GM19239 (cell line): ENCODE measurements at places on chromosomes 7 and 10.

GRCh38 chr7:7212612-7213011, 30.3 kb downstream of the C1GALT1 start:
- DNase-seq = no peak

DNA sequence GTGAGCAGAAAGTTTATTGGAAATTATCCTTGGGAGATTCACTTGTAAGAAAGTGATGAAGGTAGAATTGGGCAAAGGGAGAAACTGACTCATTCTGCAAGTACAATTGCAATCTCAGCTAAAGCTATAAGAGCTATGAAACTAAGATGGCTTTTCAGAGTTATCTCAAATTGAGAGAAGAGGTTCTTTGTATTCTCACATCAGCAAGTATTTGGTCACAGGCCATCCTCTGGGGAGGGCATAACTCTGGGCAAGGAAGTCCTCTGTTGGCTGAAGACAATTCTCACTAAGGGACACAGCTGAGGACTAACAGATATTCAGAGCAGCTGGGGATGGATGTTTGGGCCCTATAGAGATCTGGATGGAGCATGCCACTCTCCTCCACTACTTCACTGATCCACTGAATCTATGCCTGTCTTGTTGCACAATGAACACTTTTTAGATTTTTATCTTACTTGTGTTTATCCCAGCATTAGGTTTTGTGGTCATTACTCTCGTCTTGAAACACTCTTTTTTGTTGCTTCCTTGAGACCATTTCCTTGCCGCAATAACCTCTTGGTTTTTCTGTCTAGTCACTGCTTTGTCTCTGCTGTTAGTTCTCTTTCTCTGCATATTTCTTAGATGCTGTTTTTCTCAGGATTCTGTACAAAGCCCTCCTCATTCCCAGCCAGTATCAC, 115.1 kb downstream of the GNAI1 start:
- DNase-seq = no peak

- no peak for DNase-seq
Measured at GRCh38 chr10:4748491-4749270, 77.3 kb upstream of the AKR1E2 start.

GRCh38 chr10:31133251-31133791, 101.7 kb upstream of the ZNF438 start:
- no peak for DNase-seq
